ENCODE measurements at places on chromosomes 13 and 19.

DNA sequence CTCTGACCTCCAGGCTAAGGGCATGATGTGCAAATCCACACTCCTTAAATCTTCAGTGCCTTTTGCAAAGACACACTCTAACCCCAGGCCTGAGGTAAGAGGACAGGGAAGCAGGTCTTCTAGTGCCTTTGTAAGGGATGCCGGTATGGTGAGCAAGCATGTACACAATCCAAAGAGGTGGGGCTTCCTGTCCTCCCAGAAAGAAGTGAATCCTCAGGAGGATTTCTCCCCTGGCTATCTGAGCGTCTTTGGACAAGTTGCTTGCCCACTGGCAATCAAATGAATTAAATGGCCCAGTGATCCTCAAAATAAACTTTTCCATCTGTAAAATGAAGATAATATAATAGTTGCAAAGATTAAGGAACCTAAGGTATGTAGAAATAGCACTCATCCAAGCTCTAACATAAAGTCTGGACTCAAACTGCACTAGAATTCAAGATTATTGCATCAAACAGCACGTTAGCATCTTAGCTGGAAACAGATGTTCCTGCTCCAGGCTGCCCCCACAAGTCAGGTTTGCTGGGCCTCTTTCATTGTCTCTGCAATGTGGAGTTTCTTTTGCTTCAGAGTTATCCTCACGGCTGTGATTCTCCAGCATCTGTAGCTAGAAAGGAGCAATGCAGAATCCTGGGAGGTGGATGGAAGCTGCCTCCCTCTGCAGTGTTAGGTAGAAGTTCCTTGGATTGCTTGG lies 249.6 kb downstream of the TSHZ3 start:
- DNase-seq = peak; percentile 37

GRCh38 chr19:54877471-54877870 lies 3.4 kb downstream of the FCAR start:
- DNase-seq = no peak

DNA sequence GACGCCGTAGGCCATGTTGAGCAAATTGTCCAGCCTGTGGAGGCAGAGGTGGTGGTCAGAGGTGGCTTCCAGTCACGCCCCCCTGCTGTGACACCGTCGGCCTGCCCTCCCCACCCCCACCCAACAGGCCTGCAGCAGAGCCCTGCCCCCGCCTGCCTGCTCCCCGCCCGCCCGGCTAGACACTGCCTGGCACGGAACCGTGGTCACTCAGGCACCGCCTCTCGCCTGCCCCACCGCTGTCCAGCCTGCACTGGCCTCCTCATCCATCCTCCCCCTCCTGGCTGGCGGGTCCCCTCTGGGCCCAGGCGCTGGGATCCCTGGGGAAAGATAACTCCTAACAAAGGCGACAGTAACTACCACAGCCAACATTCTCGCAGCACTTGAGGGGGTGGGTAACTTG lies 21.7 kb downstream of the PRKCSH start:
- DNase-seq = no peak

DNA sequence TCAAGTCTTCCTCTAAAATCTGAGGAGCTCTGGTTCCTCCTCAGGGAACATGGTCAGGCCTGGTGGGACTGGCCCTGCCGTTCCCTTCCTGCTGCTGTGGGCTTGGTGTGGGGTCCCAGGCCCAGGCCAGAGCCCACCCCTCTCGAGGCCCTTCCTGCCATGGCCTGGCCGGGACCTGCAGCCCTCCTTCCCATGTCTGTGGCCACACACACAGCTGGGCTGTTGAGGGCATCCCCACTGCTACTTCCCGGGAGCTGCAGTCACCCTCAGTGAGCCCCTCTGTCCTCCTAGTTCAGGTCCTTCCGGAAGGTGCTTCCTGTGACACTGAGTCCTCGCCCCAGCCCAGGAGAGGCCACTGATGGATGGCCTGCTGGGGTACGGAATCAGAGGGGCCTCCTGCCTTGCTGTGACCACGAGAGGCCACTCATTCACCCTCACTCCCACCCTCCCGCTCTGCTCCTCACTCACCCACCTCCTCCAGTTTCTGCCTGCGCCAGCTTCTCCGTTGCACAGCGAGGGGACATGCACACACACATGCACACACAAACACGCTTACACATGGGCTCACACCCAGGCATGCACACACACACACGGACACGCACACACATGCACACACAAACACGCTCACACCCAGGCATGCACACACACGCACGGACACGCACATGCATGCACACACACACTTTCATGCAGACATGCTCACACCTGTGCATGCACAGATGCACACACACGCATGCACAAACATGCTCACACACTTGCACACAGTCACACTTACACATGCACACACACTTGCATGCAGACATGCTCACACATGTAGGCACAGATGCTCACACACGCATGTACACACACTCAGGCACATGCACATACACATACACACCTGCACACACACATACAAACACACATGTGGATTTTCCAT lies 7.3 kb upstream of the MCF2L start:
- DNase-seq = no peak

- peak; percentile 11 for DNase-seq
Measured at GRCh38 chr13:31111136-31111535, 50.6 kb downstream of the HSPH1 start.

DNA sequence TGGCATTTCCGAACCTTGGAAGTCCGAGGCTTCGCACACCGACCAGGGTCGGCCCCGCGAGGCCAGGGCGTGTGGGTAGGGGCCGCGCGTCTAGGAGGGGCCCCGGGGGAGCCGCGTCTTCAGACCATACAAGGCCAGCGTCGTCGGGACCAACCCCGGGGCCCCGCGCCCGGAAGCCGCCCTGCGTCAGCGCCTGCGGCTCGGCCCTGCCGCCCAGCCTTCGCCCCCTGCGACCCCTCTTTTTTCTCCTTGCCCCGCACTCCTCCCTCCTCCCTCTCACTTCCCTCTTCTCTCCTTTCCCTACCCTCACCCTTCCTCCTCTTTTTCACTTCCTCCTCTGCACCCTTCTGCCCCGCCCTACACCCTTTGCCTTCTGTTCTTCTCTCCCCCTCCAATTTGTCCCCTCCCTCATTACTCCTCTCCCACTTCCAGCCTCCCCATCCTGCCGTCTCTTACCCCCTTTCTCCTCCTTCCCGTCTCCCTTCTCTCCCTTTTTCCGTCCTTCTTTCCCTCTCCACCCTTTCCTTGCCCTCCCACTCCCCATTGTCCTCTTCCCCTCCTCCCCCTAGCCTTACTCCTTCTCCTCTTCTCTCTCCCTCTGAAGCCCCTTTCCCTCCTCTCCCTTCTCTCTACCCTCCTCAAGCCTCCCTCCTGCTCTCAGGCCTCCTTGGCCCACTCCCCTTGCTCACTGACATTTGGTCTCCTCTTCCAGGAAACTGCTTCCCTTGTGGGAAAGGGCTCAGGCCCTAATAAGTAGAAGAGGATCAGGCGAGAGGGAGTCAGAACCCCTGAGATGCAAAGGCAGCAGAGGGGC lies 2.2 kb upstream of the PLEKHG2 start:
- peak; percentile 63 for DNase-seq

- no peak for DNase-seq
Measured at GRCh38 chr19:1255186-1256161, 7.1 kb downstream of the MIDN start.

GRCh38 chr13:29935309-29935981 lies 85.0 kb upstream of the UBL3 start:
- no peak for DNase-seq

- DNase-seq = peak; percentile 65
Measured at GRCh38 chr13:113854238-113855011, 9.5 kb downstream of the GAS6 start.

- peak; percentile 67 for DNase-seq
Measured at GRCh38 chr13:47085346-47085745, 188.5 kb upstream of the HTR2A start.

DNA sequence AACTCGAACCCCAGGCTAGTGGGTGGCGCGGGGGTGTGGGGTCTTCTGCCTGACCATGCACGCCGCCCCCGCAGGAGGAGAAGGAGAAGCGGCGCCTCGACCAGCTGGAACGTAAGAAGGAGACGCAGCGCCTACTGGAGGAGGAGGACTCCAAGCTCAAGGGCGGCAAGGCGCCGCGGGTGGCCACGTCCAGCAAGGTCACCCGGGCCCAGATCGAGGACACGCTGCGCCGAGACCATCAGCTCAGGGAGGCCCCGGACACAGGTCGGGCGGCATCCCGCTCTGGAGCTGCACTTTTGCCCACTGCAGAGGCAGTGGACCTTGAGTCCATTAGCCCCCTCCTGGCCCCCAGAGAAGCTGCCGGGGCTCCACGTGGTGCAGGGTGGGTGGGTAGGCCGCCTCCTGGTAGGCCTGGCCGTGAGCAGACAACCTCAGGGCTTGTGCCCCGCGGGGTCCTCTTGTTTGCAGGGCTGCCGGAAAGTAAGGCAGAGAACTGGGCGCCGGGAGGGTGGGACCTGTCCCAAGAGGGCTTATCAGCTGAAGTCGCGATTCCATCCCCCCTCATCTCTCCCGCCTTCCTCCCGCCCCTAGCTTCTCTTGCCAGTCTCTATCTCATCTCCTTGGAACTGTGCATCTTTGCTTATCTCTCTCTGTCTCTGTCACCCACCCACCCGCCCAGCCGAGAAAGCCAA lies 9.9 kb downstream of the CCDC124 start:
- no peak for DNase-seq

DNA sequence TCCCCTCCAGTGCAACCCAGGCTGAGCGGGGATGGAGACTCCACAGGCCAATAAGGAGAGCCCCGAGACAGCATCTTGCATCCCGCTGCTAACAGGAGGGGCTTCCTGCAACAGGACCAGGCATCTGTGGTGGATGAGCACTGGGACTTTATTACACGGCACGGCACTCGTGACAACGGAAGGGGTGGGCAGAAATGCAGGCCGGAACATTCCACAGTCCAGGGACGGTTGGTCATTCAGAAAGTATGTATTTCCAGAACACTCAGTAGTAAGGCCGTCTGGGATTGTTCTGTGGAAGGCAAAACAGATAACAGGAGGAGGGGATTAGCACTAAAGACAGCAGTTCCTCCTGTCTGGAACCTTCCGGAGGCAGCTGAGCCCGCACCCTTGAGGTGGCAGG lies 3.3 kb upstream of the TM6SF2 start:
- DNase-seq = peak; percentile 21

GRCh38 chr13:75660694-75661093 lies 24.6 kb downstream of the LMO7 start:
- DNase-seq = no peak

- no peak for DNase-seq
Measured at GRCh38 chr13:49369866-49370265, 74.0 kb downstream of the CAB39L start.
